ENCODE measurements at places on chromosomes 11 and 22.

DNA sequence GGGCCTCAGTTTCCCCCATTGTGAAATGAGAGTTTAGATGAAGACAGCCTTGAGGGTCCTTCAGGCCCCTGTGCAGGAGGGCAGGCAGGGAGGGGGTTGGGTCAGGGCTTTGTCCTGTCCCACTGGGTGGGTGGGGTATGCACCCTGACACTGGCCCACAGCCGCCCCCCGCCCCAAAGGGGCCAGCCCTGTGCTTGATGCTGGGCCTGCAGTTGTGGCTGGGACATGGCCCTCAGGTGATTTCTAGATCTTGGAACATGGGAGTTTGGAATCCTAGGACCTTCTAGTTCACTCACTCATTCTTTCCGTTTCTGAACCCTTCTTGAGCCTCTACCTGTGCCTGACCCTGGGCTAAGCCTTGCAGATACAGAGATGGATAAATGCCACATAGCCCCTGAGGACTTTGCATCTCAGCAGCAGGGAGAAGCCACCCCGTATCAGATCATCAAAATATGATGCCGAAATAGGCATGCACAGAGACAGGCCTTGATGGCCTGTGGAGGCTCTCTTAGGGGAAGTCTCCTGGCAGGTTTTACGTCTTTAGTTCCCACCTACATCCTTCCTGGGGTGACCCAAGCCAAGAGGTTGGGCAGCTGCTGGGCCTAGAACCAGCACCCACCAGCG is 76.0 kb downstream of the FBLN1 start:
- no peak for DNase-seq

GRCh38 chr22:41301085-41302020 is at the start of gene ZC3H7B:
ZC3H7B (plus strand) TSS chr22:41301525; CDS start chr22:41320661, 19,136 bp downstream.
- peak; percentile 81 for DNase-seq

DNA sequence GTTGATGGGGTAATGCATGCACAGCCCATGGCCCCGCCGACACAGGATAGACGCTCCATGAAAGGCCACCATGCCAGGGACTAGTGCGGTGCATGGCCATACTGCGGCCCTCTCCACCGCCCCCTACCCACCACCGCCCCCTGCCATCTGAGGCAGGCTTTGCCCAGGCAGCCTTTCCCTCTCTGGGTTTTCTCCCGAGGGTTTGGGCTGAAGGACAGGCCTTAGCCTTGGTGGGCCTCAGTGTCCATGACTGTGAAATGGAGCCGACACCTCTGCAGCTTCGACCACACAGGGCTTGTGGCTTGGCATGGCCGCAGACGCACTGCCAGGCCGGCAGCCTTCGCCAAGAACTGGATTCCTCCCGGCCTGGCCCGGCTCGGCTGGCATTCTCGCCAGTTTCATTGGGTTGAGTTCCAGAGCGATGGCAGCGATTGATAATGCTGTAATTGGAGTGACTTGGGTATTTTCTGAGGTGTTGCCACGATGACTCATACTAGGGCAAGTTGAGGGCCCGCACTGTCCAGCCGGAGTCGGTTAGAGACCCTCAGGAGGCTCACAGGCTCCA is 111.3 kb downstream of the WNT7B start:
- DNase-seq: no peak

DNA sequence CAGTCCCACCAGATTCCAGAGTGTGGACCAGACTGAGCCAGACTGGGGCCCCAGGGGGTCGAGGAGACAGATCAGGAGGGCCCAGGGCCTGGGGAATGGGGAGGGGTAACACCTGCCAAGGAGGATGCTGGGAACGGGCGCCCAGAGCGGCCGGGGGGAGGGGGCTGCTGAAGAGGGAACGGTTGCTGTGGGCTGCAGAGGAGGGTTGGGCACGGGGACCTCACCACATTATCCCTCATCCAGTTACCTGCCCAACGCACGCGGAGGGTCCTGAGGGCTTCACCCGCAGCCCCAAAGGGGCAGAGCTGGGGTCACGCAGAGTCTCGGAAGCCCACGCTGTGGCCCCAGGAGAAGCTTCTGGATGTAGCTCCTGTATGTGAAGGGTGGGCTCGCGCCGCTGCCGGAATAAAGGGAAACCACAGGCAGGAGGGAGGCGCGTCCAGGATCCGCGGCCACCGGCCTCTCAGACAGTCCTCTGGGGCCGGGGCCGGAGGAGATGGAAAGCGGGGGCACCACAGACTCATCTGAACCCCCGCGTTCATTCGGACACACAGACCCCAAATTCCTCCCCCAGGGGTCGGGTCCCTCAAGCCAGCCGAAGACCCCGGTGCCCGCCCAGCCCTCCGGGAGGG is 866 bp upstream of the SELENOO start:
- DNase-seq: no peak

DNA sequence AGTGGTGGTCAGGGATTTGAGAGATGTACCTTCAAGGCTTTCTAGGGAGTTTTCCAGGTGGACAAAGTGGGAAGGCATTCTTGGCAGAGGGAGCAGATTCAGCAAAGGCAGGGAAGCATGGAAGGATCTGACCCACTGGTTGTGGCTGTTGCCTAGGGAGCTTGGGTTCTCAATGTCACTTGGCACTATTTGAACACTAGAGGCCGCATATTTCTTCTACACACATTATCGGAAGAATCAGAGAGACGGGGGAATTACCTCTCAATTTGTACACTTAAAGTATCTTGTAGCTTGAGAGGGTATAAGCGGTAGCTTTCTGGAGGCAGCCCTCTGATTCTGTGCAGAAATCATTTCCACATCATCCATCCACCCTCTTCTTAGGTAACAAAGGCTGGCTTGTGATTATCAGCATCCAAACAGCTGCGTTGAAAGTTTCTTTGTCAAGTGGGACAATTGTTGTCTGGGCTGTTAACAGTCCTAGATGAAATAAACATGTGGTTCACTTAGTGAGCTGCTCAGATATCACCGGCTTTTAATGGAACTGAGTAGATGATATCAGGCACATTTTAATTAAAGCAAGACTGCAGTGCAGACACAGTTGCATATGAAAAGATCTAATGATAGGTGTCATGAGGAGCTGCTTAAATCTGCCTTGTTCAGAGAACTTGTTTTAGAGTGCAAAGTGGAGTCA is 2.6 kb downstream of the NELL1 start:
- DNase-seq: no peak

- DNase-seq: no peak
Measured at GRCh38 chr11:62577046-62577714, 3.5 kb upstream of the EEF1G start.

DNA sequence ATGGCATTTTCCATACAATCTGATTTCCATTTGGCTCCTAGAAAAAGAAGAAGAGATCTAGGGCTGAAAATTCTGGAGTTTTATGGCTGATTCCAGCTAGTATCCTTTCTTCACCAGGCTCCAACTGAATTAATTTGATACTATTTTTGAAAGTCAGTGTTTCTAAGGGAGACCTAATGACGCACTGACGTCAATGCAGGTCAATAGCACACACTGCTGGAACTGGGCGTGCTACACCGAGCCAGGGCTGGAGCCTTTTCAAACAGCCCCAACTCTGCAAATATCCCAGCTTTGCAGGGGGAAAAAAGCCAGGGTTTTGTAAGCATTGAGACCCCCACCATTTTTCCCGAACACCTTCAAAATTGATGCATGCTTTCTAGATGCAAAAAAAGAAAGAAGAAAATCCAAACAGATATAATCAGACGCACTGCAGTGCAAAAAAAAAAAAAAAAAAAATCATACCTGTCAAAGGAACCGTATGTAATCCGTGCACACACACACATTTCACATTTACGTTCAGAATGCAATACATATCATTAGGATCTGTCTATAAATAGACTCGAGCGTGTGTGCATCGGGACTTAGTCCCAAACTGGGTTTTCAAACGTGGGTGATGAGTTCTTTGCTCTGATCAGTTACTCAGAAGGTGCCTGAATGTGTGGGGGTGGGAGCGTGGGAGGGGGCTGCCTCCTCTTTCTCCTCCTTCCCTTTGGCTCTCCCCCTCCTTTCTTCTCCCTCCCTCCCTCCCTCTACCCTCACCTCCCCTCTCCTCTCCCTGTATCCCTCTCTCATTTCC is 124.5 kb upstream of the HSD17B12 start:
- DNase-seq: no peak

DNA sequence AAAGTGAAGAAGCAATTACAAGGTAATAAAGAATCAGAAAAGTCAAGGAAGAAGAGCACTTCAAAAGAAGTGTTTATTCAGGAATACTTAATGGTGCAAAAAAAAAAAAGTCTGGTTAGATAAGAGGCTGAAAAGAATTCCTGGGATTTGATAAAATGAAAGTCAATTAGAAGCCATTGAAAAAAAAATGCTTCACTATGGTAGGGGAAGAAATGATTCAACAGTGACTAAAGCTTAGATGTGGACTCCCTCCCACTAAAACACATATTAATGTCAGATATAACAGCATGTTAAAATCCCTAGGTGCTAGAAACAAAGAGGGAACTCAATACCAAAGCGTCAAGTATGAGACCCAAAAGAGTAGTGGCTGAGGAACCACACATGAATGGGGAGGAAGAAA is 335.3 kb upstream of the PITPNB start:
- no peak for DNase-seq

DNA sequence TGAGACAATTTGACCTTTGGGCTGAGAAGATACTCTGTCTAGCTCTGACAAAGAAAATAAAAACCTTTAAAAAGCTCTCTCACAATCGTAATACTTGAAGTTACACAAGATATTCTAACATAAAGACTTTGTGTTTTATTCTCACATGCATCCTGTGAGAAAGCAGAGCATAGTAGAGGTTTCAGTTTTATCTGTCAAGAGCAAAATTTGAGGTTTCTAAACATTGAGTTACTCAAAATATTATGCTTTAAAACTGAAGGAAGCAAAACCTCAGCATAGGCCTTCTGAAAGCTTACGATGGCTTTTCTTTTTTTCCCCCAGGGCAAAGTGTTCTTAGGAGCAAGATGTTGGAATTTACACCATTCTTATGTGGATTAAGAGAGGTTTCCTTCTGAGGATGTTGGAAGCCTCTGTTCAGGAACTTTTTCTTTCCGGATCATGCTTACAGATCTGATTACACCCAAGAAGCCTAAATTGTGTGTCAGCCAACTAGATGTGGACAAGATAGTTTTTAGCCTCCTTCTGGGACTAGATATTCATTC is 15.0 kb upstream of the OR51M1 start:
- no peak for DNase-seq

- DNase-seq: no peak
Measured at GRCh38 chr11:76666830-76667229, 3.7 kb downstream of the LRRC32 start.

GRCh38 chr11:2794968-2795322 is 90.6 kb downstream of the CDKN1C start:
- DNase-seq: no peak

GRCh38 chr22:48177631-48178030 is 1415.2 kb downstream of the TBC1D22A start:
- no peak for DNase-seq

DNA sequence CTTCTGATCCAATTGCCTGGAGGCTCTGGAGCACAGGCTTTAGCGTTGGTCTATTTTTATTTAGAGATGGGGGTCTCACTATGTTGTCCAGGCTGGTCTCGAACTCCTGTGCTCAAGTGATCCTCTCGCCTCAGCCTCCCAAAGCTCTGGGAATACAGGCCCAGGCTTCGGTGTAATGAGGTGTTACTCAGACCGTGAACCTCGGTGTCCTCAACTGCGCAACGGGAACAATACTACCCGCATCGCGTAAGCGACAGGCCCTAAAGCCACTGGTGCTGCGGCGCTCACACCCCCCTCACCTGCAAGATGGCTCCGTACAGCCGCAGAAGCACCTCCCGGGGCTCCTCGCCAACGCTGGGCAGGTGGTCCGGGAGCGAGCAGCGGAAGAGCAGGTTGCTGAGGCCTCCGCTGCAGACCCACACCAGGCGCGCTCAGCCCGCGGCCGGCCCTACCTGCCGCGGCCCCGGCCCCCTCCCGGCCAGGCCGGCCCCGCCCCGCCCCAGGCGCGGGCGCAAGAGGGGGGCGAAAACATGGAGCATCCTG is 628 bp downstream of the CHKB start:
- DNase-seq: no peak

DNA sequence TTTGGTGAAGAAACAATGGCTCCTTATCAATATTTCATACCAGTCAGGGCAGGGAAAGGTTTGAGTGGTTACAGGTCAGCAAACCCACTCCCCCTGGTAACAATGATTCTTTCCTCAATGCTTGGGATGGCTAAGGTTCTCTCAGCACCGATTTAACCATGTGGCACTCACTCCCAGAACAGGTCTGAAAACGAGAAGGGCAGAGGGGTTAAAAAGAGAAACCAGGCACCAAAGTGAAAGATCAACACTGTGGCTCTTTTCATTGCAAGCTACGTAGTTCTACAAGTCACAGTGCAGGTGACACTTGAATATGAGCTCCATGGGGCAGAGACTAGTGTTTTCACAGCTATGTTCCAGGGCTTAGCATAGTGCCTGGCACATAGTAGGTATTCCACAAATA is 132.4 kb downstream of the PLEKHA7 start:
- no peak for DNase-seq

GRCh38 chr11:105049481-105049880 is 4.3 kb upstream of the CARD16 start:
- DNase-seq: no peak

- DNase-seq: no peak
Measured at GRCh38 chr22:47575291-47575690, 812.8 kb downstream of the TBC1D22A start.

GRCh38 chr11:9720290-9720630 is 56.4 kb downstream of the SWAP70 start:
- DNase-seq: no peak

DNA sequence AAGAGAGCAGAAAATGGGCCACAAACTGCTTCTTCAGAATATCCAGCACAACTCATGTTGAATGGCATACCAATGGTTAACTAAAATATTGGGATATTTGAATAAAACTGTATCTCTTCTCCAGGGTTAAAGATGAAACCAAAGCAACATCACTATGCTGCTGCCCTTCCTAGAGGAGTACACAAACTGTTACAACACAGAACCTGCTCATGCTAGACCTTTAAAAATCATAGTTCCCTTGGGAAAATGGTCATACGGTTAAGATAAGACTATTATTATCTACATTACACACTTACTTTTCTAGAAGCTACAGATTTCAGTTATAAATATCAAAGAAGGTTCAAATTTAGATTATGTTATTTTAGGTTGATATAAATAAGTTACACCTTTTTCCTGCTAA is 78.6 kb upstream of the TP53AIP1 start:
- no peak for DNase-seq

DNA sequence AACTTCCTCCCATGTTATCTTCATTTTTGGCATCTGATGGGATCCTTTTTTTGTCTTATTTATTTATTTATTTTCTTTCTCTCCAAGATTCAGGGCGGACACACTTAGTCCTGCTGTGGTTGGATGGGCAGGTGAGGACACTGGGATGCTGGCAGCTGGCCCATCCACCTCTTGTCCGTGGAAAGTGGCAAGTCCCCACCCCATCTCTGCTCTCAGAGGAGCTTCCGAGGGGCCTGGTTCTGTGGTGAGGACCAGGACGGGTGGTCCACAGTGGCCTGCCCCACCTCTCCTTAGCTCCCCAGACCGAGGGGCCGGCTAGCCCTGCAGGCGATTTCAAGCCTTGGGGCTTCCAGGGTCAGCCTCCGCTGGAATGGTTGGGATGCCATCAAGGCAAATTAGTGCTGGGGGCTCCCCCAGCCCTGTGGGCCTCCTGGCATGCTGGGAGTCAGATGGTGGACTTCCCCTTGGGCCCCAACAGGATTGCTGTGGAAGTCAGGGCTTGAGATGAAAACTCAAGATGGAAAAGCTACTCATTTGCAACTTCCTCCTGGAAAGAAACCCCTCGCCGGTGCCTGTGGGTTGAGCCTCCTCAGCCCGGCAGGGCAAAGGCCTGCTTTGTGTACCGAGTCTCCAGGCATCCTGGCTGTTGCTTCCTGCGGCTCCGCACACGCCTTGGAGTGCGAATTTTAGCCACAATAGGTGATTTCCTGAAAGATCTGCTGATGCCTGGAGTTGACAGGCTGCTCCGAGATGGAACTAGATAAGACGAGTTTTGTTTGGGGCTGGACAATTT is 31.2 kb upstream of the LINC01488 start:
- no peak for DNase-seq

Measured in immature natural killer cell (primary cell).